Upper lobe of left lung (tissue), 6 donors: ENCODE measurements at places on chromosomes 3 and 15.

DNA sequence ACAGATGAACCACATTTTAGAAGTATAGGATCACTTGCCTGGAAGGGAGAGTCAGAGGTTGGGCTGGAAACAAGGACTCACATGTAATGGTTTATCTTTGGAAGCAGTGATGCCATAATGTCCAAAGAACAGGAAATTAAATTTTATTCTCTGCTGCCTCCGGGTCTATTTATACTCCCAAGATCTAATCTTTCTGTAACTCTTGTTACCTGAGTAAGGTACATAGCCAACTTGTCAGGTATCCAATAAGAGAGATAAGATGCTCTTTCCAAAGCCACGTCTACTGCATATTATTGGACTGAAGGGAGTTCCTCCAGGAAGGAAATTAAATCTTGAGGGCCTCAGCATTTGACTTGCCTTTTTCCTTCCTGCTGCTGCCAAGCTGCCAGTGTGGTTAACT, 71.0 kb downstream of the CRYGS start:
- no peak overlapping the region for H3K27ac ChIP-seq
- no peak overlapping the region for H3K4me3 ChIP-seq
- H3K36me3 ChIP-seq = no peaks in the 10 kb centered on the region
- no peaks in the 10 kb centered on the region for H3K4me1 ChIP-seq

DNA sequence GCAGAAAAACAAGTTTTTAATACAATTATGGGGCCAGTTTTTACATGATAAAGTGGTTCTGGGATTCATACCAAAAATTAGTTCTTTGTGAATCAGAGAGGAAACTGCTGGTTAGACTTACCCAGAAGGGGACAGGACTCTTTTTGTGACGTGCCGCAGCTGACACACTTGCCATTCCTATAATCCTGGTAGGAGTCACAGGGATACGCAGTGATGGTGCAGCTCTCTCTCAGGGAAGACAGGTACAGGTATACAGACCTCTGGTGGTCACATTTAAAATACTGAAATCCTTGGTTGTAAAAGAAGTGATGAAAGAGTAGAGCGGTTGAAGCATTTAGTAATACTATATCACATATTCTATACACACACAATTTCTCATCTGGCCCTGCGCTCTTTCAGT, 20.2 kb upstream of the TMEM41A start:
- no peak for DNase-seq
- no peaks in the 10 kb centered on the region for H3K4me1 ChIP-seq
- no peaks in the 10 kb centered on the region for H3K27me3 ChIP-seq

DNA sequence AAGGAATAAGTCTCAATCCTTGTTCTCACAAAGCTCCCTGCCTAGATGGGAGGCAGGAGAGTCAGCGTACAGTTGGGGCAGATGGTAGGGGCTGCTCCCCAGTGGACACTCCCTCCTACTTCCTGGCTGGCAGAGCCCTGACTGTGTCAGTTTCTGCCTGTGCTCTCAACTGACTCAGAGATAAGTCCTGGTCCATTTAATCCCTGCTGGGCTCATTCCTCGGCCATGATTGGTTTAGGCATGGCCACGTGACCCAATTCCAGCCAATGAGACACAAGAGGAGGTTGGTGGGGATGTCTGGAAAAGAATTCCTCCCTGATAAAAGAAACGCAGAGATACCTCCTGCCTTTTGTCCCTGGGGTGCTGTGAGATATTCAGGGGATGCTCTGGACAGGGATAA, 118.1 kb upstream of the SLC6A11 start:
- no peaks in the 10 kb centered on the region for H3K4me1 ChIP-seq
- DNase-seq = no peak
- no peaks in the 10 kb centered on the region for H3K27me3 ChIP-seq
- no peak overlapping the region for H3K4me3 ChIP-seq
- H3K36me3 ChIP-seq = no peaks in the 10 kb centered on the region

DNA sequence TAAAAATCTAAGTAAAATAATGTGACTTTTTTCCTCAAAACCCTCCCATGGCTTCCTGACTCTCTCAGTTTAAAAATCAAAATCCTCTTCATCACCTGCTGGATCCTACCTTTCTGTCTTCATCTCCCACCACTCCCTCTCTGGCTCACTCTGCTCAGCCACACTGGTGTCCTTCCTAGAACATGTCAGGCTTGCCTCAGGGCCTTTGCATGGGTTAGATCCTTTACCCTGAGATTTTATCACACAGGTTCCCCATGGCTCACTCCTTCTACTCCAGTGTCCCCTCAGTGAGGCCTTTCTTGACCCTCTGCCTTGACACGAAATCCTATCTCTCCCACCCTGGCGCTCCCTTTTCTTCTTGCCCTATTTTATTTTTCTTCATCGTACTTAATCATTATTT, 141.8 kb downstream of the RPL22L1 start:
- H3K36me3 ChIP-seq = no peaks in the 10 kb centered on the region
- no peaks in the 10 kb centered on the region for H3K27me3 ChIP-seq
- no peaks in the 10 kb centered on the region for H3K4me1 ChIP-seq
- H3K27ac ChIP-seq = no peak overlapping the region
- H3K4me3 ChIP-seq = no peak overlapping the region
- DNase-seq = no peak

GRCh38 chr3:114223143-114223542, 14.2 kb downstream of the ZNF80 start:
- peak overlapping the region; percentile 32 for H3K27ac ChIP-seq
- H3K27me3 ChIP-seq = no peaks in the 10 kb centered on the region
- DNase-seq = no peak
- H3K4me1 ChIP-seq = no peaks in the 10 kb centered on the region
- no peak overlapping the region for H3K4me3 ChIP-seq
- H3K36me3 ChIP-seq = no peaks in the 10 kb centered on the region
